Astrocyte (in vitro differentiated cells and primary cell): ENCODE measurements at places on chromosomes 16 and 17.

DNA sequence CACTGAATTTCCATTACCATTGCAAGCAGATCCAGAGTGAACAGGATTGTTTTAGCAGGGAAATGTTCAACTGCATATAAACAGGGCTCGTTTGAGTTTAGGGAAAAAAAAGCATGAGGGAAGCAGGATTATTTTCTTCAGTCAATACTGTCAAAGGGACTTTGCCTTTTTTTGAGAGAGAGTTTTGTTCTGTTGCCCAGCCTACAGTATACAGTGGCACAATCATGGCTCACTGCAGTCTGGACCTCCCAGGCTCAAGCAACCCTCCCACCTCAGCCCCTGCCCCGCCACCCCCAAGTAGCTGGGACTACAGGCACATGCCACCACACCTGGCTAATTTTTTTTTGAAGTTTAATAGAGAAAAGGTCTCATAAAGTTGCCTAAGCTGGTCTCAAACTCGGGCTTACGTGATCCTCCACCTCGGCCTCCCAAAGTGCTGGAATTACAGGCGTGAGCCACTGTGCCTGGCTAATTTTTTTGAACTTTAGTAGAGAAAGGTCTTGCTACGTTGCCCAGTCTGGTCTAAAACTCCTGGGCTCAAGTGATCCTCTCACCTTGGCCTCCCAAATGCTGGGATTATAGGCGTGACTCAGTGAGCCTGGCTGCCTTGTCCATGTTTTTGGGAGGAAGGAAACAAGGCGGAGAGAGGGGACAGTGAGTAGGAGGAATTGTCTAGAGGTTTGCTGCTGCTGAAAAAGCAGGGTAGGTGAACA lies 14.8 kb downstream of the PKD1L3 start:
- DNase-seq, result no peak

GRCh38 chr17:41522301-41523224 lies 3.9 kb upstream of the KRT15 start:
- no peak for DNase-seq

GRCh38 chr16:19785512-19786130 lies 67.5 kb downstream of the IQCK start:
- no peak for DNase-seq

GRCh38 chr16:80028581-80029380 lies 428.2 kb upstream of the MAF start:
- no peak for DNase-seq

DNA sequence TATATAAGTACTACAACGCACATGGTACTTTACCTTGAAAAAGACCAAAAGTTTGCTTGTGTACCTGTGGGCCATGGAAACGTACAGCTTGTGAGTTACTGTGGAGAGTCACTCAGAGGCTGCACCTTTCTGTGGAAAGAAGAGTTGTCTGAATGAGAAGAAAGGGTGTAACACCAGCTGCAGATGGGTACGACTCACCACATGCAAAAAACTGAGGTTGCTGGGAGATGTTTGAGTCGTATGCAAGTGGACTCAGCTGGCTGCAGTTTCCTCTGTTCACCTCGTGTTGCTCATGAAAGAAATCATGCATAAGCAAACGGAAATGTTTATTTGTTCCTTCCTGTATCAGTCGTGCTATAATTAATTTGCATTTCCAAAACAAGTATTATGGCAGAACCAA lies 22.4 kb upstream of the DYNLRB2 start:
- DNase-seq, result no peak
